ENCODE measurements at places on chromosomes 13 and 19.

GRCh38 chr13:97492684-97493371, 58.9 kb downstream of the RAP2A start:
- DNase-seq: no peak

- DNase-seq: no peak
Measured at GRCh38 chr13:28337166-28338005, 157.5 kb downstream of the FLT1 start.

GRCh38 chr19:48475369-48476068, 6.3 kb downstream of the CYTH2 start:
- no peak for DNase-seq

GRCh38 chr13:94329277-94329676, 150.2 kb downstream of the DCT start:
- no peak for DNase-seq

- DNase-seq: no peak
Measured at GRCh38 chr19:34675250-34675649, 1.7 kb downstream of the SCGB2B2 start.

DNA sequence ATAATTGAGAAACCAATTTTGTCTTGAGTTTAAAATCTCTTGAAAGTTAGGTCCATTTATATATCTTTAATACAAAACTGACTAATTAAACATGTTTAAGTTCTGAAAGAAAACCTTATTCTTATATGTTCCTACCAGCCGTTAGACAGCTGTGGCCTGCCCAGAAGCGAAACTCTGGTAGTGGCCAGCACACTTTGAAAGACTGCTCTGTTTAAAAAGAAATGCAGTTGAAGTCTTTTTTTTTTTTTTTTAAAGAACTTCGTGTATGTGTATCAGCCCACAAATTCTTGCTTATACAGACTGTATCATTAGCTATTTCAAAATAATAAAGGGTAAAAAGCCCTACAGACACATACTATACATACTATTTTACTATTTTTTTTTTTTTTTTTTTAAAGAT, 34.0 kb downstream of the KCTD4 start:
- DNase-seq: no peak

- DNase-seq: no peak
Measured at GRCh38 chr13:103676329-103676728, 610.1 kb upstream of the SLC10A2 start.

DNA sequence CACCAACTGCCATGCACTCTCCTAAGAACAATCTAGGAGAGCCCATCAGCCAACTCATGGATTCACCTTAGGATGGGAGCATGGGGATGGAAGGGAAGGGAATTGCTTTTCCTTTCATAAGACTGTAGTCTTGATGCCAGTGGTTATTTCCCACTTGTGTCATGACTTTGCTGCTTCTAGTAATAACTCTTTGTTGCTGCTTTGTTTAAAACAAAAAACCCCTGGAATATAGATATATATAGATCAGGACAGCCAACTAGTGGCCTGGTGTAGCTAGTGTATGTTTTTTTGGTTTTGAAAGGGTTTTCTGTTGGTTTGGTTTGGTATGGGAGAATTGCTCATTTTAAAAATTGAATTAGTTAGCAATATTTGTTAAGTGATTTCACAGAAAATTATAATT, 39.3 kb upstream of the KCTD4 start:
- no peak for DNase-seq
